ENCODE measurements at places on chromosomes 12 and 14. TPM values are rescaled to one million over a fixed set of nuclear protein-coding genes. Genes with fewer than 3 reads are reported as not detected.
A peak's percentile ranks its signal among the peaks of the same experiment; 100 is the strongest.

The USP44 gene
- total RNA-seq, result 5.2 TPM

GRCh38 chr12:50775251-50775650 lies 11.3 kb downstream of the ATF1 start:
- no peak for DNase-seq

The SDR9C7 gene
- not detected for total RNA-seq

The KRT71 gene
- not detected for total RNA-seq

The SLC25A47 gene
- not detected for total RNA-seq

DNA sequence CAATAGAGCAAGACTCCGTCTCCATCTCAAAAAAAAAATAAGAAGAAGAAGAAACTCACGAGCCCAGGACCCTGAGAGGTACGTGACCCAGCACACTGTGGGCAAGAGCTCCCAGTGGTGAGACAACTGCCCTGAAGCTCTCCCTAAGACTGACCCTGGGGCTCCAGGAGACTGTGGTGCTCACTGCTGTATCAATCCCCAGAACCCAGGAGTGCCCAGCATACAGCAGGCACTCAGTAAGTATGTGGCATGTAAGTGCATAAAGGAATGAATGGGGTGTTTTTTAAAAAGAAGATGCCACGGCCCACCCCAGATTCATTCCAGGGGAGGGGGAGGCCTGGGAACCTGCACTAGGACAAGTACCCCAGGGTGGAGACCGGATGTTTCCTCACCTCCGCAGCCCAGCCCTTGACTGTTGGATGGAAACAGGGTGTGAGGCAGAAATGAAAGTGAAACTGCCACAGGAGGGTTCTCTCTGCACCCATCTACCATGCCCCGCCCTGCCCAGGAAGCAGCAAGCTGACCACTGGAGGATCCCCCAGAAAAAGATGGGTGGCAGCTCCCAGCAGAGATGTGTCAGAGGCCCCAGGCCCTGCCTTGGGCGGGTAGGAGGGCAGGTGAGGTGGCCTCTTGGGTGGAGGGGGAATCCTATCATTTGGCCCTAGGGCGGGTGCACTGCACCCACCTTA lies 12.2 kb downstream of the ITPK1 start:
- DNase-seq, result peak; percentile 60

DNA sequence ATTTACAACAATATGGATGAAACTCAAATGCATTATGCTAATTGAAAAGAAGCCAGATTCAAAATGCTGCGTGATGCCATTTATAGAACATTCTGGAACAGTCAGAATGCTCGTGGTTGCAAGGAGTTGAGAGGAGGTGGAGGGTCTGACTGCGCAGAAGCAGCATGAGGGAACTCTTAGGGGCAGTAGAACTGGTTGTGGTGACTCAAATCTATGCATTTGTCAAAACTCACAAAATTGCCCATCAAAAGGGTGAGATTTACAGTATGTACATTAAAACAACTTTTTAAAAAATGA lies 113.7 kb upstream of the PDZRN4 start:
- DNase-seq, result no peak

DNA sequence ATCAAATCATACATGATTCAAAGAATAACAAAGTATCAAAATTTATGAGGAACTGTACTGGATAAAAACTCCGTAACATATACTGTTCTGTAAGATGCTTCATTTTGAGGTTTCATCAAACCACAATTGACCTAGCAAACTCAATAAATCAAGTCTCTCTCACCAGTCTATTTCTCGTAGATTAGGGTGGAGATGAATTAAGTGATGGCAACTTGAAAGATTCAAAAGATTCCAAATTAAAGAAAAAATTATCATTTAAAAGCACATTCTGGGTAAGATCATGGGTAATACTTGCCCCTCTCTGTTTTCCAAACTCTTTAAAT lies 74.4 kb downstream of the PAPLN start:
- DNase-seq, result no peak

The HOXC11 gene
- 2.9 TPM for total RNA-seq

DNA sequence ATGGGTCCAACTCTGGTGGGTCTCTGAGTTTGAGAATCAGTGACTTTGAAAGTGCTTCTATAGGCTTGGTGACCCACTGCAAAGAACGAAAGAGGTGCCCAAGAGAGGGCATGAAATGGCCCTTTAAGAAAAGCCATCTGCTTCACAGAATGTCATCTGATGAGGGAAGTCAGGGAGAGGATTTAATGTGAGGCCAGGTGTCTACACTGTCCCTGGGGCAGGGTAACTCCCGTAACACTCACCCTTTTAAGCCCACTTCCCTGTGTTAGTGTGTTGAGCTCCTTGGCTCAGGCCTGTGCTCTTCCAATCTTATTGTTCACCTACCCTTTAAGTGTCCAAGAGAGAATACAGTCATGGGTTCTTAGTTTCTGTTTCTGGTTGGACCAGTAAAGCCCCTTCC lies 16.4 kb upstream of the SRSF5 start:
- no peak for DNase-seq

GRCh38 chr14:64790478-64790877 lies 86.3 kb downstream of the PLEKHG3 start:
- DNase-seq, result no peak

DNA sequence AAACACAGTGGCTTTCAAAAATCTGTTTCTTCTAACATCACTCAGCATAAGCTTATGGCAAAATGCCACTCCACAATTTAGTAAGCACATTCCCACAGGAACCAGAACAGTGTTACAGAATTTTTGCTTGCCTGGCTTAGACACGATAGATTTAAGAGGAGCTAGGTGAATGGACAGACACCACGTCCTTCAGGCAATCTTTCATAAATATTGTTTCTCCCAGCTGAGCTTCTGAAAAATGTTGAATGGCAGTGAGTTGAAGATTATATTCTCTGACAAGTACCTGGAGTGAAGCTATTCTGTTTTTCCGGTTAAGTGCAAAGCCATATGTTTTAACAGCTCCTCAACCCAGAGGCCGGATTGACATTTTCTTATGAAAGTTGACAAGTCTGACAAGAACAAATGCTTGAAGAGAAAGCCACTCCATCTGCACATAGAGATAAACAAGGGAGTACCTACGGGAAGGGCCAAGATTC lies 102.0 kb downstream of the FSCB start:
- DNase-seq, result peak; percentile 2

The SCARB1 gene
- 28.5 TPM for total RNA-seq

The CLEC9A gene
- total RNA-seq, result not detected

GRCh38 chr12:66028390-66028789 lies 102.2 kb downstream of the LLPH start:
- DNase-seq, result no peak

The CCDC177 gene
- not detected for total RNA-seq

The RERG gene
- total RNA-seq, result 0.64 TPM

Measured in fibroblast of villous mesenchyme (primary cell).